Esophagus squamous epithelium (tissue), 5 donors: ENCODE measurements at places on chromosomes 7 and 10. TPM values are rescaled to one million over a fixed set of nuclear protein-coding genes. Genes with fewer than 3 reads are reported as not detected.

The ARHGAP22 gene
- total RNA-seq, result 0.59 TPM

The IL6 gene
- not detected for total RNA-seq

The INTS1 gene
- total RNA-seq, result 32.4 TPM

The PURB gene
- 17.4 TPM for total RNA-seq

The GARIN1A gene
- total RNA-seq, result 0.19 TPM

The HOXA10 gene
- total RNA-seq, result not detected

The SLK gene
- 120 TPM for total RNA-seq

The FAM25G gene
- total RNA-seq, result 30.8 TPM

The CNNM1 gene
- 1.8 TPM for total RNA-seq

The NRCAM gene
- total RNA-seq, result 1.5 TPM

The UPK3BL1 gene
- total RNA-seq, result 813 TPM

The LIPF gene
- 0.57 TPM for total RNA-seq

The RBP3 gene
- not detected for total RNA-seq
